ENCODE measurements at places on chromosomes 3 and 15. TPM values are rescaled to one million over a fixed set of nuclear protein-coding genes. Genes with fewer than 3 reads are reported as not detected.
A peak's percentile ranks its signal among the peaks of the same experiment; 100 is the strongest.

KCNMB2 gene
- not detected for total RNA-seq

GPR171 gene
- total RNA-seq, result not detected

DNA sequence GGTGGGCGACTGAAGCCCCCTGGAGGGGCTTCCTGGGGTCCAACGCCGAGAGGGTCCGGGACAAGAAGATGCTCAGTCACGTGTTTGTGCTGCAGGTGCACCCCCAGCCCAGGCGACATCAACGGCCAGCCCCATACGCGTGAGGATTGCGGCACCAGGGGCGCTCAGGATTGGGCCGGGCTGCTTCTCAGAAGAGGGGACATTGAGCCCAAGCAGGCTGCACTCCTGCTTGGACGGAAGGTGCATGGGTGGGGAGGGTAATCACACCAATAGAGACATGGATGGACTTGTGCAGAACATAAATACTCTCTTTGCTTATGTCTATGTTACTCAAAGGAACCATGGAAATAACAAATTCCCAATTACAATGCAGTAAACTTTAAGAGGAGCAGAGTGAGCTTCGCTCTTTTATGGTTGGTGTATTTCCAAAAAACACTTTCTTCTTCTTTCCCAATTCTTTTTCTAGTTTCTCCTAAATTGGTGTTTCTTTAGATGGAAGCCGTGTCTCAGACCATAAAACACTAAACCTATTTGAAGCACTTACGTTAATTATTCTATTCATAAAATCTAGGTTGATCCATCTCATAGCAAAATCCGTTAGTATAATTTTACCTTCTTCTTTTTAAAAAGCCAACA lies 182.7 kb downstream of the GOLGA6L6 start:
- no peak for DNase-seq

POPDC2 gene
- total RNA-seq, result 1.6 TPM

PHLDB2 gene
- total RNA-seq, result 143 TPM

GRCh38 chr15:36221992-36222391 lies 357.4 kb upstream of the CDIN1 start:
- DNase-seq, result peak; percentile 7

CLCN2 gene
- total RNA-seq, result 21.6 TPM

P2RY13 gene
- not detected for total RNA-seq

GRCh38 chr15:58463815-58464650 lies 32.2 kb downstream of the LIPC start:
- no peak for DNase-seq

GRCh38 chr15:38610748-38611147 lies 46.1 kb upstream of the RASGRP1 start:
- no peak for DNase-seq

- DNase-seq, result no peak
These were observed 194.1 kb downstream of the KCNH8 start for GRCh38 chr3:19342389-19342788.

DNA sequence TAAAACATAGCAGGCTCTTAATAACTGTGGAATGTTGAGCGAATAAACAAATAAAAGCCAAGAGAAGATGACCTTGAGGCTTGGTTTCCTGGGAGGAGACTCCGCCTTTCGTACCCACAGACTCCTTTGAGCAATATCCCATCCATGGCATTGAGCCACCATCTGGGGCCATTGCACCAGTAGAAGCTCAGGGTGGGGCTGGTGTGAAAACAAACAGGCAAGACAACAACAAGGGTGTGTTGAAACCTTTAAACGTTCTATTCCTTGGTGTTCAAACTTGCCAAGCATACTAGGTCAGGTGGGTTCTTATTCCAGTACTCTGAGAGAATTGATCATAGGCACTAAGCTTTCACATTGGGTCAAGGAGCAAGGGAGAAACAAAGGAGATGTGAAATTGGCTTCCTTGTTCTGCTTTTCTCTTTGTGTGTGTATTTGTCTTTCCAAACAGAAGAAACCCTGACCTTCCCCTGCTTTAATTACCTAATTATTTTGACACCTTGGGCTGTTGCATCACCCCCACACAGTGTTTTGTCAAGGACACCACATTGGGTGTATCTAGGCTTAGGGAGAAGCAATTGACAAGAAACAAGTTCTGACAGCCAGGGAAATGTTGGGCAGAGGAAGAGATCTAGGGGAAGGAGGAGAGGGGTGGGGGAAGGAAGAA lies 105.1 kb upstream of the BCL6 start:
- no peak for DNase-seq

- DNase-seq, result no peak
These were observed 41.8 kb downstream of the CHSY1 start for GRCh38 chr15:101210058-101210457.

- no peak for DNase-seq
These were observed 144.6 kb downstream of the LPP start for GRCh38 chr3:188298585-188298984.

SI gene
- not detected for total RNA-seq

NTRK3 gene
- not detected for total RNA-seq

GRCh38 chr3:85627932-85628331 lies 669.1 kb downstream of the CADM2 start:
- DNase-seq, result no peak

- DNase-seq, result no peak
These were observed 20.7 kb downstream of the POPDC2 start for GRCh38 chr3:119639494-119640350.

SPATA12 gene
- 0.22 TPM for total RNA-seq

GRCh38 chr15:32642667-32643435 lies 1.3 kb downstream of the SCG5 start:
- no peak for DNase-seq

DNA sequence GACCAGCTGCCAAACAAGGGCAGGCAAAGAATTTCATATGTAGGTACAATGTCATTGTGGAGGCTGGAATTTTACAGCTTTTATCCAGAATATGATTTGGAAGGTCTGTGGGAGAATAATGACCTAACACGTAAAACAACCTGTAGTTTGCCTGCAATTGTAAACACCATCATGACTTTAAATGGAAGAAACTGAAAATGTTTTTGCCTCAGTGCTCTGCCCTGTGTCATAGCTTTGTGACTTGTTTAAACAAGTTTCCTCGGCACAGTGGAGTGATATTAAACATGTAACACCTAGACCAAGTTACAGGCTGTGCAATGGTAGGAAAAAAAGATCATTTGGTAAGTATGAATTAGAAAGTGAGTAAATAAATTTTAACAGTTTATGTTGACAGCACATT lies 171.6 kb upstream of the MBNL1 start:
- DNase-seq, result no peak

DNA sequence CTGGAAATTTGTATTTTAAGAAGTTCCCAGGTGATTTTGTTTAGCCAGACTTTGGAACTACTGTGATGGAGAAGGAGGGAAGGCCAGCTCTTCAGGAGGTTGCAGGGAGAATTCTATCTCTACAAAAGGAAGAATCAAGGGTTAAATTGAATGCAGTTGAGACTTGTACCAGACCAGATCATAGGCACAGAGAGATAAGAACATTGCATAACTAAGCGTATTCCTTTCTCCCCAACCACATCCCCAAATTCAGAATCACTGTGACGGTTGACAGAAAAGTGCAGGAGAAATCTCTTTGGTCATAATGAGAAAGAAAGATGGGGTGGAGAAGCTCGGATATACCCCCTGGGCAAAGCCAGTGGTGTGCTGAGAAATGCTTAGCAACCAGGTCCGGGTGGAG lies 7.2 kb downstream of the PLD1 start:
- no peak for DNase-seq

DNA sequence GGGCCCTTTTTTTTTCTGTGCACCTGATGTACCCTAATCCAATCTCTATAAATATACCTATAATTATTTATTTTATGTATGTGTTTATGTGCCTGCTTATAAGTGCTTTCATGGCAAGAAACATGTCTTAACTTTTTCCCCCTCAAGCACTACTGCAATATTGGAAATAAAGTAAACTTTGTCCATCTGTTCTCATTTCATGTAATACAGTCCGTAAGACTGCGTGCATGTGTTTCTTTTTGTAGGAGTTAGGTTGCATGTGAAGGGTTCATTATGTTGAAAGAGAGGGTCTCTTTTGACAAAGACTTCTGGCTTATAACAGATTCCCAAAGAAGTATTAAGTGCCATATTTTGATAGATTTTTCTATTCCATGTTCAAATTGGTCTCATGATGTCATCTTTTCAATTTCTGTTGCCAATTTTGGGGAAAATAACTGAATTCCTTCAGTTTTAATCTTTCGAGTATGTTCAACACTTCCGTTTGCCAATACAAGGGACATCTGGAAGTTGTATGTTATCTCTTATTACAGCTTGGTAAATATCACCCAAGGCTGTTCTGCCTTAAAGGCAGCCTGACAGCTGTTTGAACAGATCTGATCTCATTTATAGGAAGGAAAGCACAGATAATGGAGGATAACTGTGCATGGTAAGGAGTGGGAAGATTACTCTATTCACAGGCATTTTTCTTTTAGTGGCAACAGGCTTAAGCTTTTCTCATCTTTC lies 273.1 kb upstream of the SGO1 start:
- DNase-seq, result no peak

DNA sequence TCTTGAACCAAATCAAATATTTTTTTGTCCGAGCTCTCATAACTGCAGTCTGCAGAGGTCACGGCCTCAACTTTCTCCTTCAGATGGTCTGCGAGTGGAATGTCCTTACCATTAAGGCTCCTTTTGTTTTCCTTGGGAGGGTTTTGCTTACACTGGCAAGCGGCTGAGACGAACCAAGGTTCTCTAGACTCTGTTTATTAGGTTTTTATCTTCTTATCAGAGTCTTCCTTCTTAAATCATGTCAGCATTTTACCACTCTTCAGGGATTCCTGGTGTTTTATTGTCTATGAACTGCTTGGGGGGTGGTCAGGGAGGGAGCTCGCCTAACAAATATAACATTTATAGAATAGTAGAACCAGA lies 773.7 kb upstream of the NR2F2 start:
- peak; percentile 3 for DNase-seq

GRCh38 chr3:57910990-57911389 lies 97.2 kb upstream of the FLNB start:
- DNase-seq, result peak; percentile 27

- DNase-seq, result no peak
These were observed 63.8 kb downstream of the MRPL46 start for GRCh38 chr15:88403351-88403791.

PTPRG gene
- total RNA-seq, result 32.1 TPM

Measured in HCT116 (cell line).